OCI-LY7 (cell line): ENCODE measurements at places on chromosomes 4 and X.

GRCh38 chr4:29805916-29806480 is 914.2 kb upstream of the PCDH7 start:
- DNase-seq: no peak

DNA sequence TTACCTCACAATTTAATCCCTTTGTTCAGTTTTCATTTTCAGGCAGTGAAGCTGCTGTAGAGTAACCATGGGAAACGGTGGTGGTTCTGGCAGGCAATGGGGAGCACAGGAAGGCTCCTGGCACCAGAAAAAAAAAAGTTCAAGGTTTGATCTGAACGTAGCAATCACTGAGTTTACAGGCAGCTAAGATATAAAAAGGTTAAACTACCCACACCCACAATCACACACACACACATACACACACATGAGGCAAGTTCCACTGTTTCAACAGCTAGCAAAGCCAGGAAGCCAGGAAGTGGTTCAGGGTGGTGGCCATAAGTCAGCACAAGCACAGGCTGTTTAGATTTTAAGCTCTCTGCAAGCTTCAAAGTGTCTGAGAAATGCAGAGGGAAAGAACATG is at the start of gene SULT1B1:
Gene SULT1B1, minus strand, starts transcription at position 166 of the 400 bp plus-strand sequence. CDS start 5,403 bp downstream, outside the sequence.
- no peak for DNase-seq

GRCh38 chrX:56728752-56729151 is 291 bp upstream of the NBDY start:
- DNase-seq: peak; percentile 43

- peak; percentile 98 for DNase-seq
Observed at GRCh38 chr4:179989975-179990374, 2253.2 kb upstream of the TENM3 start.

- DNase-seq: no peak
Observed at GRCh38 chr4:1596393-1596792, 87.7 kb downstream of the FAM53A start.

- DNase-seq: no peak
Observed at GRCh38 chrX:11097933-11098332, 13.2 kb upstream of the HCCS start.

- no peak for DNase-seq
Observed at GRCh38 chr4:105068516-105068915, 78.2 kb upstream of the TET2 start.

- no peak for DNase-seq
Observed at GRCh38 chrX:12865359-12865758, 1.5 kb upstream of the TLR7 start.

DNA sequence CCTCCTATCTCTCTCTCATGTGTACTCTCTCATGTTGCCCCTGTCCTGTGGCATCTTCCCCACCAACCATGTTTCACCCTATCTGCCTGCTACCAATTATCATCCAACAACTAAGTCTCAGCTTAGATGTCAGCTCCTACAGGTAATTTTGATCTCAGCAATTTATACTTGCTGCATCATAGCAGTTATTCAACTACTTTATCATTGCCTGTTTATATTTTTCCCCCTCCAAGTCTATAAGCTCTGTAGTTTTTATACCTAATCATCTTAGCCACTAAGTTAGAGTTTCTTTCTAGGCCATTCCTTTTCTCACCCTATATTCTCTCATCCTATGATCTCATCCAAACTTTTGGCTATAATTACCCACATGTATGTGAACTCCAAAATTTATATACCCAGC is 50.7 kb downstream of the MAB21L2 start:
- no peak for DNase-seq

DNA sequence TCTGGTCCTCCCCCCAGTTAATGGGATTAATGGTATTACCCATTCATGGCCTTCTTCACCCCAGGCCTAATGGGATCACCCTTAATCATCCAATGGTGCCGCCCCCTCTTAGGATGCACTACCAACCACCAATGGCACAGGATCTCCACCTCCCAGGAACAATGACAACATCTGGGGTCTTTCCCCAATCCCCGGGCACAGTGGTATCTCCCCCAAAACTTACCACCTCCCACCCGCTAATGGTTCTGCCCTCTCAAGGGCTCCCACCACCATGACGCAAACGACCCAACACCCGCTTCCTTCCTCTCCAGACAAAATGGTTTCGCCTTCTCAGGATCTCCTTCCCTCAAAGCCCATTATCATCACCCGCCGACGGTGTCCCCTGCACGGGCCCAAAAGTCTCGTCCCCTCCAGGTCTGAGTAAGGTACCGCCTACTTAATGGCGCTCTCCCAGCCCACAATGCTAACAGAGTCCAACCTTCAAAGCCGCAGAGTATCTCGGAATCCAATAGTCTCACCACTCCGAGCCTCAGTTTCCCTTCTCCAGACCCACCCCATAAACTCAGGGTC is 458 bp downstream of the GRIPAP1 start:
- peak; percentile 79 for DNase-seq

DNA sequence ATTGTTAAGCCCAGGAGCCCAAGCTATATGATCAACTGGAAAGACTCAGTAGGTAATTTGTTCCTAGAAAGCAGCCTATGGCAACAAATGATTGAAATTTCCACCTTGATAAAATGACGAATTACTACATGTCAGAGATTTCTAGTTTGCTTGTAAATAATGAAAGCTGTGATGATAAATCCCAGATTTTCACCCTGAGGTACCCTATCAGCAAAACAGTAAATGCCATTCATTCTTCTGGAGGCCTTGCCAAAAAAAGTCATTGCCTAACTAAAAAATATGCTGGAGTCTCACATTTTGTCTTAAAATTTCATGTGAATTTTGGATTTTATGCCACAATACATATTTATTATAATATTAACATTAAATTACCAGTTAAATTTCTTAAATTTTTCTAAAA is 71.3 kb downstream of the PPEF2 start:
- DNase-seq: no peak

- DNase-seq: no peak
Observed at GRCh38 chr4:94334476-94334875, 8.2 kb downstream of the HPGDS start.

DNA sequence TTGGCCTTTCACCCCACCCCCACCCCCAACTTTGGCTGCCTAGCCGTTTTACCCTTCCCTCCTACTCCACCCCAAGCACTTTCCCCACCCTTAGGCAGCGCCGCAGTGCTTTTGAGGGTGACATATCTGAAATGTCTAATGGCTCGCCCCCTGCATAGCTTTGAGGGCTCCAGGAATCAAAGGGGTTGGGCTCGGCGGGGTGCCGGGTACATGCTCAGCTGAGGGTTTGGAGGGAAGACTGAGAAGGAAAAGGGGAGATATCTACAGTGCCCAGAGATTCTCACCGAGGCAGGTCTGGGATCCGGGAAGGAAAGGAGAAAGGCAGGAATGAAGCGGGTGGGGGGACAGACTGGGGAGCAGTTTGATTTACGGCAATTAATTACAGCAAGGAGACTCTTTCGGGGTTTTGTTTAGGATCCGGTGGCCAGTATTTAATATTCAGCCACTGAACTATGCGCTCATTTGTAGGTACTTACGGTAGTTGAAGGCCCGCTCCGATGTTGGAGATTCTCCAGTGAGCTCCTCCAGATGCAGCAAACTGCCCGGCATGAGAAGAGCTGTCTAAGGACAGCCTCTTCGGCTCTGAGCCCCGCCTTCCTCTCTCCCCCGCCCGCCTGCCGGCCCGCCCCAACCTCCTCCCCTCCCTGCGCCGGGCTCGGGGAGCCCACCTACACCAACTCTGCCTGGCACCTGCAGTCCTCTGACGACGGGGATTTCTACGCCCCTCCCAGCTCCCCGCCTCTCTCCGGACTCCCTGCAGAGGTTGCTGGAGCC is at the start of gene IGSF1:
Gene IGSF1, minus strand, starts transcription at position 569 of the 774 bp plus-strand sequence. CDS start 2,632 bp downstream, outside the sequence.
- DNase-seq: no peak

- DNase-seq: no peak
Observed at GRCh38 chr4:107689912-107690587, 30.0 kb downstream of the PAPSS1 start.

GRCh38 chrX:119375561-119375960 is 23.6 kb upstream of the SLC25A43 start:
- DNase-seq: no peak

DNA sequence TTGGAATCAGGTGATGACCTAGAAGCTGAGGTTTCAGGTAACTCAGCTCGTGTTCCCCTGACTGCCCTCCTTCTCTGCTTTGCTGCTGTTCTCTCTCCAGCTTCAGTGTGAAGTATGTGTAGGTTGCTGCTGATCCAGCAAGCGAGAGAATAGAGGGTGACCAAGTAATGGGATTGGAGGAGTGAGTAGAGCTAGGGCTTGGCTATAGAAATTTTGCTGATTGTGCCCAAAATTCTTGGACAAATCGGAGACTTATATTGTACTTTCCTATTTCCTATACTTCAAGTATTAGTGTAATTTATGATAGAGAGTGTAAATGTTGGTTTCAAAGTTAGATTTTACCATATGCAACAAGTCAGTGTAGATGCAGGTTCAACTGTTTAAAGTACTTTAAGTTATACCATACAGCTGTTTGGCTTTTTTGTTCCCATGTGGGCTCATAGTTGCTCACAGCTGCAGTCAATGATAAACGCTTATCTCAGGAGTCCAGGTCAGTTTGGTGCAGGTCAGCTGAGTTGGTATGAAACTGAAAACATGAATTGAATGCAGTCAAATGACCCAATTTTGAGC is 48.0 kb downstream of the RAPGEF2 start:
- DNase-seq: no peak

- peak; percentile 83 for DNase-seq
Observed at GRCh38 chrX:107672955-107673378, 44.7 kb downstream of the PRPS1 start.

GRCh38 chrX:70470850-70471289 is 26.2 kb downstream of the DLG3 start:
- no peak for DNase-seq

DNA sequence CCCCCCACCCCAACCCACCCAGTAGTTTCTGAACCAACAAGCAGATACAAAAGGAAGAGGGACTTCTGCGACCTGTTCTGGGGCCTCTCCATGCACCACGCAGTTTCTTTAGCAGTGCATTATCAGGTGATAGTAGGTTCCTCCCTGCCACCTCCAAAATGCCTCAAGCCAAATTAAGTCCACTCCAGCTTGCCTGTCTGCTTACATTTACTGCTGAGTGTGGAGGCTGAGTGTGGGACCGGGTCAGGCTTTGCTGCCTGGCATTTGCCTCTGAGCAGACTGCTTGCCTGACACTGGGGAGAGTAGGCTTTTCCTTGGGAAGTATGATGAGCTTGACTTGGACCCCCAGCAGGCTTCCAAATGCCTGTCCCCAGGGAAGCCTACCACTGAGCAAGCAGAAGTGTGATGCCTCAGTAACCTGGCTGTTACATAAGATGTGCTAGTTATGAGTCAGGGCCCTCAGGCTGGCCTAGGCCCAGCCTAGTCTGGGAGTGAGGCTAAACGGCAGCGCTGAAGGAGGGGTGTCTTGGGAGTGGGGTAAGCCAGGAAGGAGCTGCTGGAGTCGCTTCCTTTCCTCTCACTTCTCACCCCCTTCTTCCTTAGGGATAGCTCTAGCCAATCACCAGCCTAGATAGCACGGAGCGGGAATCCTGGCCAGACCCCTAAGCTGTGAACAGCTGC is 9.0 kb downstream of the TSC22D3 start:
- DNase-seq: no peak

- no peak for DNase-seq
Observed at GRCh38 chr4:128241019-128241418, 46.6 kb downstream of the PGRMC2 start.

- DNase-seq: no peak
Observed at GRCh38 chr4:155587766-155588165, 78.9 kb upstream of the GUCY1A1 start.

- no peak for DNase-seq
Observed at GRCh38 chrX:154804261-154804956, 876 bp downstream of the MPP1 start.

DNA sequence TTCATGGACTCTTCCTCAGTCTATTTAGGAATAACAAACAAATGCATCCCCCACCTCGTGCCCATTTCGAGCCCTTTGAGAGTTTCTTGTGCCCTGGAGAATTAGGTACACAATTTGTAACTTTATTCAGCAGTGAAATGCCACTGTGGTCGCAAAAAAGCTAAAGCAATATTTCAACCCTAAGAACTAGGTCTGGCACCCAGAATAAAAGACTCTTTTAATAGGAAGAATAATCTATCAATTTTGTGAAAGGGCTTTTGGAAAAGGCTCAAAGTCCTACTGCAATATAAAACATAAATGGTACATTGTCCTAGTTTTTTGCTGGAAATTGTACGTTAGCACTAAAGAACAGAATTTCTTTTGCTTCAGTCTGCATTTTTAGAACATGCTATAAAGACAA is 304.6 kb upstream of the TENM3 start:
- no peak for DNase-seq

DNA sequence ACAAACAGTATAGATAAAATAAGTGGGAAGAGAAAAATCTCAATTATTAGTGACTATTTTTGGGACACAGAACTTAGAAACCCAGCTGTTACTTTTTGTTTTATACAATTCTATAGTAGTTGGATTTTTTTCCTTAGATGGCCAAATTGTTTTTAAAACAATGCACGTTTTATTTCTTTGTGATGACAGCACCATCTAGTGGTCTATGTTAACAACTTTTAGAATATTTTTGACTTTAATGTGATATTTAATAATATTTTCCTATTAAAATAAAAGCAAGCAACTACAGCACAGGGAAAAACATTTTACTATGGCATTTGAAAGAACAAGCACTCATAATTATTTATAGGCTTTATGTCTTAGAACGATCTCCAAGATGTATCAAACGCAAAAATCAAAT is 5.6 kb upstream of the SMIM31 start:
- DNase-seq: peak; percentile 37
